ENCODE measurements at places on chromosomes 5 and 9.

GRCh38 chr5:10534561-10535530 is 29.0 kb upstream of the ANKRD33B start:
- DNase-seq = peak; percentile 4

DNA sequence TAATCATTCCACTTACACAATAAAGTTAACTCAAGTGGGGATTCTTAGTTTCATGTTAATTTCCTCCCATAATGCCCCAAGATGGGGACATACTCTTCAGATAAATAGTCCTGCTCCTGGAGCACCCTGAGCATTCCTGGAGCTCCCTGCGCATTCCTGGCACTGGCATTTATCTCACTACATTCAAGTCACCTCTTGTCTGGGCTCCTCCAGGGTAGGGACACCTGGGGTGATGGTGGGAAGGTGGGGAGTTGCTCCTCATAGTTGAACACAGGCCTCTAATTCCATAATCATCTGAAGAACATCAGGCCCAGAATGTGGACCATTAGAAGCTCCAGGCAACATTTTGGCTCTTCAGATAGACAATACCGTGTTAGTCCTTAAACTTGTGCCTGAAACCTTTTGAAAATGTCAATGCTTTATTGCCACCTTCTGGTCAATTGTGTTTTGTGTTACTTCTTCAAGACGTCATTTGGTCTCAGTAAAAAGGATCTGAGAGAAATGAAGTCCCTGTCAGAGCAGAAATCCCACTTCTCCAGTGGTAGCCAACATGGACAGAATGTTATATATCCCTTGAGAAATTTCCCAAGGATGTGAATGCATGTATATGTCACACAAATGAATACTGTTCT is 14.2 kb upstream of the AGGF1 start:
- peak; percentile 1 for DNase-seq

DNA sequence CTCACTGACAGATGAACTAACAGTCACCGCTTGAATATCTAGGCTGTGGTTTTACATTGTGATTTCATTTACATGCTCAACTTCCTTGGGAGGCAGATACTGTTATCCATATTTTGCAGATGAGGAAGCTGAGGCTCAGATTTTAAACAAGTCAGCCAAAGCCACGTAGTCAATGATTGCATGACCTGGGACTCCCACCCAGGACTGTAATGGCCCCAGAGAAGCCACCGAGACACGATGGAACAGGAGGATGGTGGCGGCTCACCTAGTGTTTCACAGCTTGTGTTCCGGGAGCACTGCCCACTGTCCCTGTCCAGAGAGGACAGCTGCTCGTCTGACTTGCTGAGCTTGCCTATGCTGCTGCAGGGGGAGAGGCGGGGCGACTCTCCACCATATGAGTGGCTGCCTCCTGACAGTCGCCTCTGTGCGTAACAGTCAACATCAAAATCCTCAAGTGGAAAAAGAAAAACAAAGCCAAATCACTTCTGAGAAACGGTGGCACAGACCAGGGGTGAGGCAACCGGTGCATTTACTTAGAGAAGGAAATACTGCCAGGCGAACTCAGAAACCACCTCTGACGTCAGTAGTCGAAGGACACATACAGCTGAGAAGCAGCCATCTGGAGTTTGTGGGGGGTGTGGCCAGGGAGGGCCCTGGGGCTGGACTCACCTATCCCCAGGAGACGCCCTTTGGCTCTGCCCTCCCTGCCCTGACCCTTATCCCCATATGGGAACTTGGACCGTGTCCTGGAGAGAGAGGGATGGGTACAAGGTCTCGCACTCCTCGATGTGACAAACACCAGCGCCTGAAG is 82.5 kb downstream of the PRRT1B start:
- no peak for DNase-seq

DNA sequence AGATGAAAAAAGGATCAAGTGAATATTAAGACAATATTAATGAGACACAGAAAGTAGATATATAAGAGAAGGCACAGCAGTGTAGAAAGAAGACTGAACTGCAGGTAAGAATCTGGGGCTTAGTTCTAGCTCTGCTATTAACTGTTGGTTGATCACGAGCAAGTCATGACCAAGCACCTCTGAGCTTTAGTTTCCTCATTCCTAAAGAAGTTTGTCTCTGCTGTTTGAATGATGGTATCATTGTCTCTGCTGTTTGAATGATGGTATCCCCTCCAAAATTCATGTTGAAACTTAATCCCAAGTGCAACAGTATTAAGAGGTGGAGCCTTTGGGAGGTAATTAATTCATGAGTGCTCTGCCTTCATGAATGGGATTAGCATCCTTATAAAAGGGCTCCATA is 2.5 kb upstream of the NME5 start:
- no peak for DNase-seq

DNA sequence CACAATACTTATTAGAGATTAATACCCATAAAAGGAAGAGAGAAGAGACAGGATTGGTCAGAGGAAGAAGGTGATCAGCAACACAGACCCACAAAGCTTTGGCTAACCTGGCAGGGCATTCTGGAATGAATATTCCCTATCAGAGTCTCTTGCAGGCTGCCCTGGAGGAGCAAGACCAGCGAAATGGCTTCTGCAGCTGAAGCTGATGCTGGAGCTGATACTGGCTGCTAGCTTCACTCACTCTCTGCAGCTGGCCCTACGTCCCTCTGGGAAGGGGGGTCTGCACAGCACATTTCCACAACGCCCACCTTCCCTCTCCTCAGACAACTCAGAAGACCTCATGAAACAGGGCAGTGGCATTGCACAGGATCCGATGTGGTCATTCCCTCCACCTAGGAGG is 169.9 kb upstream of the EFNA5 start:
- DNase-seq = no peak

DNA sequence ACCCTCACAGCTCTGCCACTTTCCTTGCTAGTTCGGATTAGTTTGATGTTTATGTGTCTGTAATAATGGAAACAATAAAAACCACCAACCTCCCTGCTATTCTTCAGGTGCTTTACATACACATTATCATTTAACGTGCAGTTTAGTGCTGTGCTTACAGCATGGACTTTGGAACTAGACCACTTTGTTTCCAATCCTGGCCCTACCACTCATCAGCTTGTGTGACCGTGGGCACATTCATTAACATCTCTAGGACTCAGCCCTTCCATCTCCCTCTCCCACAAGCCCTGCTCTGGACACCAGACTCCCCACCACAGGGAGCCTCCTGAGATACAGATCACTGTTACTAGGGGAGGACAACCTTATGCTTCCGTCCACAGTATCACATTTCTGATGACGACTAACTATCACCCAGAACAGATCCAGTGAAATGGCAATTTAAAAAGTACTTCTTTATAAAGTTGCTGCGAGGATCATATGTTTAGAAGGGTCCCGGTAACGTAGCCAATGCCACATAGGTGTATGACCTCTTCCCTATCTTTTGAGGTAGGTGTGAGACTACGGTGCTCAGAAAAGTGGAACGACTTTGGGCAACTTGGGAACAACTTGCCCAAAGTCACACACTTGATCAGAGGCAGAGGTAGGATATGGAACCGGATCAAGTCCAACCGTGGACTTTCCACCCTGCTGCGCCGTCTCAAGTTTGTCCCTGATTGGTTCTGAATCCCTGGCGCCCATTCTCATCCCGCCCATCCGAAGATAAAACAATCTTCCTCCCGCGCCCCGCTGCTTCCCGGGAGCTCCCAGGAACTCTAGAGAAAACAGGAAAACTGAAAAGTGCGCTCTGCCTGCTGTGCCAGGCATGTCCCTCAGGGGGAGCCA is 132.4 kb upstream of the NIPBL start:
- no peak for DNase-seq

DNA sequence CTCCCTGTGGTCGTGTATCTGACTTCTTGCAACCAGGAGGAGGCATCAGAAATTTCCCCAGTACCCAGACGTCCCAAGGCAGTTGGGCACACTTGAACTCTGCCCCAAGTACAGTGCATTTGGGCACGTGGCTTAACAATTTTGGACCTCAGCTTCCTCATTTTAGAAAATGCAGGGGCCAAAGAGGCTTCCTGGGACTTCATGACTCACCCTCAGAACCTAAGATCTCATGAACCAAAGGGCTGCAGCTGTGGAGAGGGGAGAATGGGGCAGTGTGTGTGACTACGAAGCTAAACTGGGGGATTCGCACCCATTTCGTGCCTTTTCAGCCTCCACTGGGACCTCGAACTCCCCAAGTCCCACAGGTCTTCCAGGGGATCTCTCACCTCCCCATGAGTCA is 59.2 kb downstream of the SYK start:
- DNase-seq = no peak

- DNase-seq = no peak
These were observed 27.2 kb downstream of the GGTA1 start for GRCh38 chr9:121472446-121472845.

- no peak for DNase-seq
These were observed 147.1 kb downstream of the ERCC6L2 start for GRCh38 chr9:96022445-96023051.

GRCh38 chr5:149453618-149454415 is 74.7 kb upstream of the IL17B start:
- peak; percentile 19 for DNase-seq

DNA sequence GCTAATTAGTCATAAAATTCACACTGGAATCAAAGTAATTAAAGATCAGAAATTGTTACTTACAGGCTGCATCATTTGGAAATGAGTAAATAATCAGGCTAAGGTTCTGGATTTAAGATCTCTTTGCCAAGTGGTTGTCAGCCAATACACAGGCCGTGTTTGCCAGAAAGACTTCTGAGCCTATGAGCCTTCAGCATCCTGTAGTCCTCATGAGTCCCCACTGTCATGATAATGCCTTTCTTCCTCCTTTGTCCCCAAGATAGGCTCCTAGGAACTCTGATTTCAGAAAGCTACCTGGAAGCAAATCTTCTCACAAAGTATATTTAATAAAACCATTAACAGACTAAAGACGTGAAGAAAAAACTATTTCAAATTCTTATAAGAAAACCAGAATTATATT is 810.5 kb downstream of the DNAH5 start:
- DNase-seq = no peak

GRCh38 chr9:5502553-5502952 is 7.8 kb upstream of the PDCD1LG2 start:
- DNase-seq = no peak

DNA sequence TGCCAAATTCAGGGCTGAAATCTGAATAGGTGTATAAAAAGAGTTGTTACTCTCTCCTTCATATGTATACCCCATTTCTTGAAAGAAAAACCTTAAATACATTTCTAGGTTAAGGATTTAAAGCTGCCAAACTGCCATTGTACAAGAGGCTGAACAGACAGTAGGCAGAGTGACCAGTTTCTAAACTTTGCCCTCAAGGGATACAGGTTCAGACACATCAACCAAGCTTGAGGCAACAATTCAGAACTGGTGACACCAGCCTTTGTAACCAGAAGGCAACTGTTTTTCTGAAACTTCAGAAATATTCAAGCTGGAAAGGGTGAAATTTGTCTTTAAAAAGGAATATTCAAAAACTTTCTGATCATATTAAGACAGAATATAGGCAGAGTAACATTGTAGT is 47.5 kb downstream of the FAM114A2 start:
- no peak for DNase-seq

DNA sequence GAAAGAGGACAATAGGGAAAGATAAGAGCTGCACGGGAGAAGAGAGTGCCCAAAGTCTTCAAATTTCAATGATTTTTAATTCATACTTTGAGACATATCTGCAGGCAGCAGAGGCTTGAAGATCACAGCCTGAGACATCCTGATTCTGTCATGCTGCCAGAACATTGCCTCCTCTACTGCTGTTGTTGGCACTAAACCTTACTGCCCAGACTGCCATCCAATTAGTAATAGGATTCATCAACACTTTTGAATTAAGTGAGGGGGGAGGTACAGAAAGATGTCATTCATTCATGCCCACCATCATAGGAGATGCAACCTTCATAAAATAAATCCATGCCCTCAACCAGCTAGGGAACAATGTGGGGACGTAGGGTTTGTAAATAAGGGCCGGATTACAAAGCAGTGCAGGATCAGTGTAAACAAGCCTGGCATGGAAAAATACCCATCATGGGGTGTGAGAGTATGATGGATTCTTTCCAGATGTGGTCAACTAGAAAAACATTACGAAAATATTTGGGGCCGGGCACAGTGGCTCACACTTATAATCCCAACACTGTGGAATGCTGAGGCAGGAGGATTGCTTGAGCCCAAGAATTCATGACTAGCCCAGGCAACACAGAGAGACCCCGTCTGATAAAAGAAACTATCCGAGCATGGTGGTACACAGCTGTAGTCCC is 122.1 kb upstream of the DAPK1 start:
- no peak for DNase-seq

DNA sequence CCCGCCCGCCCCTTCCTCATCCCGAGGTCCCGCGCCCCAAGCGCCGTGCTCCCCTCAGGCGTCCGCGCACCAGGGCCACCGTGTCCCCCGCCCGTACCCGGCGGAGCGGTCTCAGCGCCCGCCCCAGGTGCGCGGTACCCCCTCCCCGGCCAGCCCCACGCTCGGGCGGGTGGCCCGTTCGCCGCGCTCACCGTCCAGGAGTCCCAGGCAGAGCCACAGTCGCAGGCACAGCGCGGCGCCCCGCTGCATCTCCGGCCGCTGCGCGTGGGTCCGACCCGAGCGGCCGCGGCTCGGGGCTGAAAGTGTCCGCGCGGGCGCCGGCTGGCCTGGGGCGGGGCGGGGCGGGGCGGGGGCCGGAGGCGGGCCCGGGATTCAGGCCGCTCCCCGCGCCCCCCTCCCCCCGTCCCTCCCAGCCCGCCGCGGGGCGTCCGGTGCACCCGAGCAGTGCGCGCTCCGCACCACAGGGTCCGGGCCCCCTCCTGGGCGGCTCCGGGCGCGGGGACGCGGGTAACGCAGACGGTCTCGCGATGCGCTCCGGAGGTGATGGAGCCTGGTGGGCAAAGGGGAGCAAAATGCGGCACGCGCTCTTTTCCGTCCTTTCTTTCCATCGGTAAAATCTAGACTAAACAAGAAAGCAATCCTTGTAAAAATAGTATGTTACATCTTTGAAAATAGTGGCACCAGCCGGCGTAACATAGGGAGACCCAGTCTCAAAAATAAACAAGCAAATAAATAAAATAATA is at the start of gene FLT4:
Gene FLT4, minus strand, starts transcription at position 304 of the 743 bp plus-strand sequence. Its CDS starts 55 bp downstream, at position 249.
- DNase-seq = no peak

GRCh38 chr5:111800351-111800750 is 43.4 kb upstream of the NREP start:
- DNase-seq = no peak

- no peak for DNase-seq
These were observed 41.2 kb upstream of the ABCA1 start for GRCh38 chr9:104969116-104969515.

- no peak for DNase-seq
These were observed at the start of gene SPINK7 for GRCh38 chr5:148312153-148312552. TSS of gene SPINK7 (plus strand) at chr5:148312423. CDS start at chr5:148312484, 61 bp downstream.

- no peak for DNase-seq
These were observed 14.7 kb downstream of the DIAPH1 start for GRCh38 chr5:141603923-141604717.

- DNase-seq = no peak
These were observed 717.1 kb upstream of the ZNF608 start for GRCh38 chr5:125463466-125464092.

GRCh38 chr9:87786423-87786822 is 60.5 kb downstream of the CTSL start:
- no peak for DNase-seq

- DNase-seq = no peak
These were observed 62.0 kb downstream of the ENC1 start for GRCh38 chr5:74578356-74579044.

Measured in NCI-H146 (cell line).